Activated naive CD8-positive, alpha-beta T cell treated with anti-CD3 and anti-CD28 coated beads, Interleukin-2, amount 10 ng/mL, durations not matched to agents 7 days and 5 days (primary cell): ENCODE measurements at places on chromosomes 2 and 18. TPM values are rescaled to one million over a fixed set of nuclear protein-coding genes. Genes with fewer than 3 reads are reported as not detected.

DNA sequence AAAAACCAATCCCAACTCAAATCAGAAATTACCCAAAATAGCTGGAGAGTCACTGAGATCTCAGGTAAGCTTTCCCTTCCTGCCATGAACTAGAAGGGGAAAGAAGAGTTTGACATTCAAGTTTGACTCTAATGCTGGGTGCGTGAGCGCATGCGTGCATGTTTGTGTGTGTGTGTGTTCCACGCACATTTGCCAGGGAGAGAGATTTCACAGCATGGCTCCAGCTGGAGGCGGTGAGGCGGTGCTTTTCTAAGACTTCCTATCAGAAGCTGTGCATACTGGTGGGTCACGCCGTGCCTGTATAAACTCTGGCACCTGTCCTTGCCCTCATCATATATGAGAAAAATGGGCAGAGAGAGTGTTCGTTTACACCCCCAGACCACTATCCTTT, 116.2 kb downstream of the MSH2 start:
- H3K4me3 ChIP-seq: no peak overlapping the region
- no peaks in the 10 kb centered on the region for H3K36me3 ChIP-seq
- H3K27me3 ChIP-seq: peaks cover 2% of the 10 kb centered on the region
- DNase-seq: no peak

GRCh38 chr2:129464036-129464435, 515.4 kb upstream of the RAB6C start:
- DNase-seq: no peak
- H3K27me3 ChIP-seq: no peaks in the 10 kb centered on the region
- H3K27ac ChIP-seq: no peak overlapping the region
- H3K36me3 ChIP-seq: no peaks in the 10 kb centered on the region
- H3K4me1 ChIP-seq: no peaks in the 10 kb centered on the region
- H3K4me3 ChIP-seq: no peak overlapping the region

DNA sequence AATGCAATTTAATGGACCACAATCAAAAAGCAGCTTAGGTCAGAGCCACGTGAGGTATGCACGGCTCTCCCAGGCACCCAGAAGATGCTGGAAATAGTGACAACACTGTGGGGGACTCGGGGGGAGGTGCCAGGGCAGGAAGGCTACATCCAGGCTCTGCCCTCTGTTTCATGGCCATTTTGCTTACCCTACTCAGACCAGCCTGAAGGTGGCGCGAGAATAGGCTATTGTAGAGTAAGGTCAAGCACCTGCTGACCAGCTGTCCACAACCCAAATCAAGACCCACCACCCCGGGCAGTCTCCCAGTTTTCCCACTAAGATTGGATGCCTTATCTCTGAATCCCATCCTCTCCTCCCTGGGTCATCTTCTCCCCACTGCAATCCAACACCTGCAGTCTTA, 115.7 kb downstream of the VIT start:
- H3K4me3 ChIP-seq: no peak overlapping the region
- H3K27me3 ChIP-seq: no peaks in the 10 kb centered on the region
- H3K4me1 ChIP-seq: peaks cover 4% of the 10 kb centered on the region
- H3K36me3 ChIP-seq: no peaks in the 10 kb centered on the region

Gene CYP1B1
- total RNA-seq: 8.6 TPM

Gene TRIM43
- not detected for total RNA-seq

Gene COL4A3
- total RNA-seq: not detected

Gene NT5DC4
- total RNA-seq: not detected
